ENCODE measurements at places on chromosomes 16 and 17.

GRCh38 chr16:30470170-30470512 lies 2.4 kb upstream of the ITGAL start:
- DNase-seq: no peak

DNA sequence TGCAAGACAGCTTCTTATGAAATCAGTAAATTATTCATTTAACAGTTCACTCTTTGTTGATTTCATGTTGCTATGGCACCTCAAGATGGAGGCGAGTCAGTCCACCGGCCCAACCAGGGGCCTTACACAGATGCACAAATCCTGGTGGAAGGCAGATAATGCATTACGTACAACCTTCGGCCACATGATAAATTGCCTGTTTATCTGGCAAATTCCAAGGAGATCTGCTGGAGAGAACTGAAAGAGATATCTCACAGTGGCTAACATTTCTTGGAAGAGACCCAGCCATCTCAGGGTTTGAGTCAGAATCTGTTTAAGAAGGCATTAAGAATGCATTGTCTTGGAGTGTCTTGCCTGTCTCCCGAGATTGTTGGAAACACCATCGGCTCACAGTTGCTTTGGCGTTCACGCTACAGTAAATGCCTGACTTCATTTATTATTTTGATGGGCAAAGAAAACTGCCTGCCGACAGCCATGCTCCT lies 225.6 kb downstream of the MSI2 start:
- no peak for DNase-seq

- no peak for DNase-seq
Measured at GRCh38 chr17:43176119-43176570, 5.1 kb downstream of the NBR1 start.

DNA sequence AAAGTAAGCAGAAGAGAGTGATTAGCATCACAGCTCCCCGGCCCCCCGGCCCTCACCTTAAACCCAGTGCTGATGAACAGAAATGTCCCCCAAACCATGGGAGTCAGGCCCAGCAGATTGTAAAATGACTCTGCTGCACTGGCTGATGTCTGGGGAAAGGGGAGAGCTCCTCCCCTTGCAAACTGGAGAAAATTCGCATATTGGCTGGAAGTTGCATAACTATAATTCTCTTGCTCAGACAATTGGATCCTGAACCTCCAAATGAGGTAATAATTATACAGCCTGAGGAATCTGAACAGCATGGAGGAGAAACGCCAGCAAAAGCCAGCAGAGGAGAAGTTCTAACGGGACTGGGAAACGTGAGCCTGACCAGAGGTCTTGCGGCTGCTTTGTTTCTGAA lies 109.7 kb downstream of the C16orf95 start:
- no peak for DNase-seq

Data from stimulated activated CD4-positive, alpha-beta T cell treated with anti-CD3 and anti-CD28 coated beads, Interleukin-1b, Interleukin-23, amount 100 ng/mL, for 1 hour (primary cell).